Cardiac fibroblast (primary cell): ENCODE measurements at places on chromosomes 1 and 21.

GRCh38 chr1:114457675-114458236, 53.2 kb downstream of the TRIM33 start:
- no peak for DNase-seq

DNA sequence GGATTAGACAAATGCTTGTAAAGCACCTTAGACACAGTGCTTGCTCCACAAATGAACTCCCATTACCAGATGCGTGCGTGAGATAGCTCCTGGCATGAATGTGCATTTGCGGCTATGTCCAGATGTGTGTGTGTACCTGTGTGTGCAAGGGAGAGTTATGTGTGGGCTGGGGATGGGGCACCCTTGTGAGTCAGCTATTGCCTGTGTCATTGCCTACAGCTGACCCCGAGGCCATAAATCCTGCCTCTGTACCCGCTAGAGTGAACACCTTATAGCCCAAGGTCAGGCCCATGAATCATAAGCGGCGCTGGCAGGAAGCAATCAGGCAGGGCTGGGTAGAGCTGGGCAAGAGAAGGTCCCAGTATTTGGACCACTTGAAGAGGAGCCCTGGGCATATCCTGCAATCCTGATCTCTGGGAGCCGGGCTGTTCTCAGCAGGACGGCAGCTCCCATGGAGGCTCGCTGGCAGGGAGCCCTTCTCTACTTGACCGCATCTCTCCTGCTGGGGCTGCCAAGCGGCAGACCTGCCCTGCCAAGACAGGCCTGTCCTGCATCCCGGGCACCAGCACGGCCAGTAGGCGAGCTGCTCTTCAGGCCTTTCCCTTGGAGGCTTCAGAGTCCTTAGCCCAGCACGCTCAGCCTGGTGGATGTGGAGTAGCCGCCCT, 86.4 kb downstream of the TMEM53 start:
- no peak for DNase-seq

DNA sequence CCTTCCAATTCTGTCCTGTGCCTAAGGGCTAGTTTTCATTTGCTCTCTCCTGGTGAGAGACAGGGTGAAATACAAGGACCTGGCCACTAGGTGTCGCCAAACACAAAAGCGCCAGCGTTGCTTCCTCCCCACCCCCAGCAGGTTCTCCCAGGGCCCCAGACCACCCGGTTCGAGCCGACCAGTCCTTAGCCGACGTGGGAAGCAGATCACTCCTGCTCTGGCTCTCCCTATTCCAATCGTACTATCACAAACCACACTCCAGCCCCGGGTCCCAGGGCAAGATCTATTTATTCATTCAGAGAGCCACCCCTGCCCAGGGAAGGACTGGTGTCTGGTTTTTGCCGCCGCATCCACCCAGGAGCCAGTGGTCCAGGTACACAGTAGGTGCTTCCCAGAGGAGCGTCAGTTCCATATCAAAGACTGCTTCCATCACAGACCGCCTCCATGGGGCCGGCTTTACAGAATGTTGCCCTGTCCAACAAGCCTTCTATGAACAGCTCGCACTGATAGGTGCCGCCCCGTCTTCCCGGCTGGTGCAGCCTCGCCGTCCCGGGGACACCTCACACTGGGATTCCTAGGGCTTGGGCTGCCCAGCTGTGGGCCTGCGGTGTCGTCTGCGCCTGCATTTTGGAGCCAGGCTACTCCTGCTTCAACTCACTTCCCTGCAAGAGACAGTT, 35.0 kb downstream of the CTNNBIP1 start:
- peak; percentile 79 for DNase-seq

DNA sequence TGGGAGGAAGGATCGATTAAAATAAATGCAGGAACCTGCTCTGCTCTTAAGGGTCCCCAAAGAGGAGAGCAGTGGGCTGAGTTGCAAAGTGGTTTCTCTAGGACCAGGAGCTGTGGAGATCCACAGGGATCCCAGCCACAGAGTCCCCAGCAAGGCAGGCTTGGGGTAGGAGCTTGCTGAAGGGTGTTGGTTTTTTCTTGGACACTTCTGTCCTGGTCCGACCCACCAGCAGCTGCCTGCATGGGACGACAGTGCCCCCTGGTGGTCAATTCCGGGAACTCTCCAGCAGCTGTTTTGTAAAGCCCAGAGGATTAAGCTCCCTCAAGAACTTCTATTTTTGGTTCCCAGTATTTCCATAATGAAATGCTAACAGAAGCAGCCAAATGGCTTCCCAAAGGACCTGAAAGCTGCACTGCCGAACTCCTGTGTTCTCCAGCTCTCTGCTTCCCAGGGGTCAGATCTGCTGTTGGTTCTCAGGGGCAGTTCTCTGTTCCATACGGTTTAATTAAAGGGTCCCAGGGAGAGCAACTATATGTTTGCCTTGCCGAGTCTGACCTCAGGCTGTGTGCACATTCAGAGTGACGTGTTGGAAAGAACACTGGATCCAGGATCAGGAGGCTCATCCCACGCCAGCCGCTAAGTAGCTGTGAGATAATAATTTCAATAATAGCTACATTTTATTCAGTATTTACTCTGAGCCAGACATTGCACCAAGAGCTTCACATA, 23.2 kb downstream of the NENF start:
- DNase-seq = peak; percentile 92

- no peak for DNase-seq
Observed at GRCh38 chr1:198440842-198441241, 99.6 kb downstream of the ATP6V1G3 start.

- DNase-seq = no peak
Observed at GRCh38 chr1:72241397-72241796, 40.9 kb downstream of the NEGR1 start.
